HEK293T (cell line): ENCODE measurements at places on chromosomes 1 and 21.

DNA sequence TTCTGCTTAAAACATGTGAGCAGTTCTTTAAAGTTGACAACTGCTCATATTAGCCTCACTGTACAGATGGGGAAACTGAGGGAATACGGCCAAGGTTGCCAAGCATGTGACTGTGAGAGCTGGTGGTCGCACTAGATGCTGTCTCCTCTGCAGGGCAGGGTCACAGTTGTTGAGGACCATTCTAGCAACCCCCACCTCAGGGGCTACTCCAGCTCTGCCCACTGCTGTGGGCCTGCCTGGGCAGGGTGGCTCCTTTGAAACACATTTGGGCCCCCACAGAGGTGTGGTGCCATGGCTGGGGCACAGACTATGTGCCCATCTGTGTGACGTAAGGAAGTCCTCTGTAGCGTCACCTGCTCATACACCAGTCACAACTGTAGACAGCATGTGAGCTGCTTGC is 779 bp downstream of the THEM5 start:
- DNase-seq: no peak

DNA sequence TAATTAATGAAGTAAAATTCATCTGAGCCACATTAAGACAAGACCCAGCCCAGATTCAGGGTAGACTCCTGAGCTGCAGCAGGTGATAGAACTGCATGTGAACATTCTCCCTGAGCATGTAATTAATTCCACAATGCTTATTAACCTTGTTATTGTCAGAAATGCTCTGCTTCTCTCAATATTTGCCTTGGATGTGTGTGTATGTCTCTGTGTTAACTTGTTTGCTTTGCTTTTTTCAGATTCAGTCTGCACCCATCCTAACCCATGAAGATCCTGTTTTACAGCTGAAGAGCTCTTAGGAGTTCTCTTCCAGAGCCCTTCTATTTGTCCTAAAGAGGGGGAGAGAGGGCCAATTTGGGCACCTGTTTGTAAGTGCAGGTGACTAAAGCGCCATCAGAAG is 143.2 kb upstream of the BMP8A start:
- no peak for DNase-seq

DNA sequence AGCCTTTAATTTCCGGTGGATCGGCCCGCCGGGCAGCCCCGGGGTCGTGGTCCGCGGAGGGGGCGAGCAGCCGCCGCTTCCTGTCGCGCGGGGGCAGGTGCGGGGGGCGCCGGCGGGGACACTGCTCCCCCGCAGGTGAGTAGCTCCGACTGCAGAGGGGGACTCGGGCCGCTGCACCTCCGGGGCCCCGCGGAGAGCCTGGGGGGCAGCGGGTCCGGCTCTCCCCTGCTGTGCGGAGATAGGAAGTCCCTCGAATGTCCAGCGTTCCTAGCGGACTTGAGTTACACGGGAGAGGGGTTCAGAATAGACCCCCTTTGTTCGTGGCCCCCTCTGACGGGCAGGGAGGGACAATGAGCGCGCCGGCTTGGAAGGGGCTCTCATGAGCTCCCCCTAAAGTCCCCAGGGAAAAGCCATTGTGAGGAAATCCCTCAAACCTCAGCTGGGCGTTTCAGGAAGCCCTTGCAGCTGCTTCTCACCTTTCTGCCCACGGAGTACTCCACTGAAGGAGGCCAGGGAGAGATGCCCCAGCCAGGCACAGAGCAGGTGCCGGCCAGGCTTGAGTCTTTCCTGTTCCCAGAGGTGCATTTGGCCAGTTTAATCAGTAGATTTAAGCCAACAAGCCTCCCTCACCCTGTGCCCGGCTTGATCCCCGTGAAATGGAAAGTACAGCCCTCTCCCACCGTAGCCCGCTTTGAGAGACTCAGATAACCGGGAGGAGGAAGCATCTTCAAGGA is 925 bp downstream of the PDE9A start:
- peak; percentile 50 for DNase-seq

DNA sequence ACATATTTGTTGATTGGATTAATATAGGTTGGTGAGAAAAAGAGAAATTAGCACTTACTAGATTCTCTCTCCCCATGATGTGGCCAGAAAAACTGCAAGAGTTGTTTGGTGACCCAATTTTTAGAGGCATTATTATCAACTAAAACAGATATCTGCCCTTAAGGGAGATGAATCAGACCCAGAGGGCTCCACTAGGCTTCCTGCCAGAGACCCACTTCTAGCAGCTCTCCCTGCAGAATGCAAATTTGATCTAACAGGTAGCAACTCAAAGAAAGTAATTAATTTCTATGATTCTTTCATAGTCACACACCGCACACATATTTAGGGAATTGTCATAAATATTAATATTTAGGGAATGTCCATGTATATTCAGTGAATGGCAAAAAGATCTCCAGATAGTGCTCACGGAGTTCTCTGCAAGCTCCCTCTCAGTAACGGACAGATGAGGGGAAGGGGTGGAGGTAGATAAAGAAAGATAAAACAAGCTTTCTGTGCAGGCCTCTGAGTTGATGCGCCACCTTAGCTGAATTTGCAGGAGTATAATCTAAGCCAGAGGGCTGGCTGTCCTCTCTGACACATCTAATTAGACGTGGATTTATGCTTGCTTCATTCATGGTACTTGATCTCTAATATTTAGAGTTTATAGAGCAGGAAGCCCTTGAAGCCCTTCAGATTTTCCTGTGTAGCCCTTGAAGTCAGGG is 84.1 kb upstream of the CCDC190 start:
- no peak for DNase-seq

DNA sequence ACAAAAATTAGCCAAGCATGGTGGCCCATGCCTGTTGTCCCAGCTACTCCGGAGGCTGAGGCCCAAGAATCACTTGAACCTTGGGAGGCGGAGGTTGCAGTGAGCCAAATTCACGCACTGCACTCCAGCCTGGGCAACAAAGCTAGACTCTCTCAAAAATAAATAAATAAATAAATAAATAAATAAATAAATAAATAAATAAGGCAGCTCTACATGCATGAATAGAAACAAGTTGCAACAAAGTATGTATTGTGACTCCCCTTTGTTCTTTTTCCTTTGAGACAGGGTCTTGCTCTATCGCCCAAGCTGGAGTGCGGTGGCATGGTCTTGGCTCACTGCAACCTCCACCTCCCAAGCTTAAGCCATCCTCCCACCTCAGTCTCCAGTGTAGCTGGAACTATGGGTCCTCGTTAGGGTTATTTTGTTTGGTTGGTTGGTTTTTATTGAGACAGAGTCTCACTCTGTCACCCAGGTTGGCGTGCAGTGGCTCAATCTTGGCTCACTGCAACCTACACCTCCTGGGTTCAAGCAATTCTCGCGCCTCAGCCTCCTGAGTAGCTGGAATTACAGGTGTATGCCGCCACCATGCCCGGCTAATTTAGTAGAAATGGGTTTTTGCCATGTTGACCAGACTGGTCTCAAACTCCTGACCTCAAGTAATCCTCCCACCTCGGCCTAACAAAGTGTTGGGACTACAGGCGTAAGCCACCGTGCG is 8.0 kb downstream of the USP48 start:
- no peak for DNase-seq

GRCh38 chr1:92117526-92117925 is 37.4 kb downstream of the BTBD8 start:
- no peak for DNase-seq

GRCh38 chr1:63758791-63759190 is 15.0 kb upstream of the ROR1 start:
- DNase-seq: no peak
